ENCODE measurements at places on chromosomes 5 and 9.

- no peak for DNase-seq
These were observed 81.5 kb downstream of the WNK2 start for GRCh38 chr9:93265301-93265971.

GRCh38 chr9:116465576-116466270 is 221.4 kb upstream of the TRIM32 start:
- no peak for DNase-seq

DNA sequence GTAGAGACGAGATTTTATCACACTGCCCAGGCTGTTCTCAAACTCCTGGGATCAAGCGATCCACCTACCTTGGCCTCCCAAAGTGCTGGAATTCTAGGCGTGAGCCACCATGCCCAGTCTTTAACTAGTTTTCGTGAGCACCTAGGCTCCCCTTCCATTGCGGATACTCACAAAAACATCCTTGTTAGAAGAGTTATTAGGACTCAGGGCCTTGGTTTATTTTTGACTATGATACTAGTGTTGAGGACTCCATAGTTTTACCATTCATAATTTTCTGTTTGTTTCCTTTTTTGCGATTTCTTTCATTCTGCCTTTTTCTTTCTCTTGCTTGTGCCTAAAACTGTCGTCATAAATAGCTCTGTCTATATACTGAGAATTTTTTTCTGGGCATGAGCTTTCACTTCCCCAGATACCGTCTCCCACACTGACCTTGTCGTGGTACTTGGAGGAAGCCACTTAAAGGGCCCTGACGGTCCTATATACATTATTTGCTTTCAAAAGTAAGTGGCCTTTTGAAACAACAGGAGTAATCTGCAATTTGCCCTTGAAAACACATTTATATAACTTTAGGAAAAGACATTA is 5.2 kb downstream of the F2R start:
- no peak for DNase-seq

DNA sequence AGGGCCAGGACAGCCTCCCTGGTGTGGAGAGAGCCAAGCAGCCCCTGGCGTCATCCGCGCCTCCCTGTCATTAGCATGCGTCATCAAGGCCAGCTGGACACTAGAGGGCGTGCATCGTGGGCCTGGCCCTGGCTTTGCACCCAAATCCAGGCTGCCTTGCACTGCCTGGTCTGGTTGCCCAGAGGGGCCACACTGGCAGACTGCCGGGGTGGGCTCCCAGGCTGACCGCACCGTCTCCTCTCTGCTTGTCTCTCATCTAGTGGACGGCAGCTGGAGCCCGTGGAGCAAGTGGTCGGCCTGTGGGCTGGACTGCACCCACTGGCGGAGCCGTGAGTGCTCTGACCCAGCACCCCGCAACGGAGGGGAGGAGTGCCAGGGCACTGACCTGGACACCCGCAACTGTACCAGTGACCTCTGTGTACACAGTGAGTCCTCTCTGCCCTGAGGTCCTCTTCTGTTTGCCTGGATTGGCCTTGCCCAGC is 29.0 kb downstream of the HK3 start:
- DNase-seq, result peak; percentile 34

DNA sequence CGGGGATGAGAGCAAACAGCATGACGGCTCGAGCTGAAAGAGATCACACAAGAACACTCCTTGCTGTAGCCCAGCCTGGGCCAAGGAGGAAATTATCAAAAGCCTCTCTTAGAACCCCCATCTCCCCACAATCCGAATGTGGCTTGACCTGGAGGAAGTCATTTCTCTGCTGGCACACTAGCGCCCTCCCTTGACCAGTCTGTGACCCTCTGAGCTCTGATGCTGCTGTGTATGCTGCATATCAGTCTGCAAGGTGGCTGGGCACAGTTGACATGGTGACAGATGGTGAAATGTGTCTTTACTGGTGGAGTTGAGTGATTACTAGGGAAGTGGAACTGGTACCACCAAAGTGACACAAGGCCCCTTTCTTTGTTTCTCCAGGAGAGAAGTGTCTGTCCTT is 3.3 kb downstream of the SLC46A2 start:
- no peak for DNase-seq

DNA sequence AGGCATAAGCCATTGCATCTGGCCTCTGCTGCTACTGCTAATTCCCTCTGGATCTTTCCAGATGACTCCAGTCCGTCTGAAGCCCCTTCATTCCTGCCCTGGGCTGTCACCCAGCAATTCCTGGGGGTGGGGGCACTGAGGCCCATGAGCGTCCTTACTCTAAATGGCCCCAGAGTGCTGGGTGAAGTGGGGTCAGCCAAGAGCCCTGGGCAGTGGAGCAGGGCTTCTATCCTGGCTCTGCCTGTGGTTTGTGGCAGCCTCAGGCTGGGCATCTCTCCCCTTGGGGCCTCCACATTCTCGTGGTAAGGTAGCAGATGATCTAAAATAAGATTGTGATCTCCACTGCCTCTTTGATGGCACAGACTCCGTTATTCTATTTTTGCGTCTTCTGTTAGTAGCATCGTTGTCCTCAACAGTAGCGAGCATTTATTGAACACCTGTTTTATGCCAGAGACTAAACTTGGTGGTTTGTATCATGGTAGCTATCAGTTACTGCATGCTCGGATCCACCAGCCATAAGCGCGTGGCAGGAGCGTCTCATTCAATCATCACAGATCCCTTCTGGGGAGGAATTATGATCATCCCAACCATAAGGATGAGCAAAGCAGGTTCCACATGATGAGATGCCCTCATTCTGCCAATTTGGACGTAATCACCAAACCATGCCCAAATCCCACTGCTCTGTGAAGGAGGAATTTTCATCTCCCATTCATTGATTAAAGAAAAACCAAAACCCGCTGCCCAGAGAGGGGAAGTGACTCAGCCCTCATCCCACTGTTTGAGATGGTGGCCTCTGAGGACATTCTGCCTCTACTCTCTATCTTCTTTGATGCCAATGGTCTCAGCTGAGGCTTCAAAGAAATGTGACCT is 21.9 kb upstream of the DUSP1 start:
- DNase-seq, result no peak

- no peak for DNase-seq
These were observed 107.2 kb downstream of the UBE2R2 start for GRCh38 chr9:33923998-33924701.

DNA sequence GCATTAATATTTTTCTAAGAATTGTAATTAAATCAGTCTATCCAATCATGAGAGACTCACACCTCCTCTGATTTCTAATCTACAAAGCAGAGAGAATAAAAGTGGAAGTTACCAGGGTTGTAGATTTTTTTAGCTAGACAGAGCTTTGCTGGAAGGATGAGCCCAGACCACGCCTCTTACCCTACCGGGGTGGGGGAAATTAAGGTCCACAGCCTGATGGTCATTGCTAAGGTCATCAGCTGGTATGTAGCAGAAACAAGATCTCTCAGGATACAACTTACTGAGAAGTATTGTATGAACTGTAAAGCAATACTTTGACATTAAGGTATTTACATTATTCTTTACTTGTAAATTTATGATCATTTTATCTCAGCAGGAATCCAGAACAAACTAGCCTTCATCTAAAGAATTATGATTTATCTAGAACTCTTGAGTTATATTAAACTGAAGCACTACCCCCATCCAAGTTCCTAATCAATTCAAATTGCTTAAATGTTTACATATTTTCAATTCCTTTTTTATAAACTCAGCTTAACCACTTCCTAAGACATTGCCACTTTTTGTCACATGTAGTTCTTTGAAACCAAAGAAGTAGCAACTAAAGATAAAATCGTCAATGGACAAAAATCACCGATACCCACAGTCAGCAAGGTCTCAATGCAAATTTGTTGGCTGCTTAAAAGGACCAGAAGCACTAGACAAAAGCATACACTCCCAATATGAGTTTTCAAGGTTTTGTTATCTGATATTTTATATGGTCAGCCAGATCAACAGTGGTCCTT is 225.8 kb upstream of the DAPK1 start:
- DNase-seq, result peak; percentile 63

DNA sequence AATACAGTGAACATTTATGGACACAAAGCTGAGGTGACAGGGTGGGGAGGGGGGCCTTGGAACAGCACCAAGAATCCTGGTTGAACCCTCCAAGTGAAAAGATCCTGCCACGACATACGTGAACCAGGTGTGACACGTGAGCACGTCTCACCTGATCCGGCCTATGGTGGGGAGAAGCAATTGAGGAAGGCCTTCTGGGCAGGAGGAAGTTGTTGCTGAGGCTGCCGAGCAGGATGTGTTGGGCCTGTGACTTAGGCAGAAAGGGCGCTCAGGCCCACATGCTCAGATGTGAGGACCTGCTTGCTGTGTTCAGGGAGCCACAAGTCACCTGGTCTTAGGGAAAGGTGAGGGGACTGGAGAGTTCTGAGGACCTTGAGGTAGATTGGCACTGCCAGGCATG is 2.5 kb upstream of the MAPK9 start:
- DNase-seq, result no peak

DNA sequence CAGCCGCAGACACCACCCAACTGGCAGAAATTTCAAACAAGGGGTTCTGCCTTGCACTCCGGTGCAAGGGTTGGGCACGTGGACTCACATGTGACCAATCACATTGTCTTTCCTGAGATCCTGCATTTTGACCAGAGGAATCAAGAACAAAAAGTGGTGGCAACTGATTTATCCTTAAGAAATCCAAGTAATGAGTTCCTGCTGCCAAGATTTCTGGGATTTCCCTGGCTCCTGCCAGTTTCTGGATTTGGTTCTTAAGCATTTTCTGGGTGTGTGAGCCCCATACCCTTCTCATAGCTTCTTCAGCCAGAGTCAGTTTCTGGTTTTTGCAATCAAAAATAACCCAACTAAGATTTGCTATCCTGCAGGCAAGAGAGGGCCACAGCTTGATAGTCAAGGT is 17.4 kb upstream of the KCNIP1 start:
- no peak for DNase-seq

- no peak for DNase-seq
These were observed 38.3 kb downstream of the SAR1B start for GRCh38 chr5:134594336-134594735.

GRCh38 chr5:141512390-141512910 is 23.6 kb downstream of the PCDHGC5 start:
- peak; percentile 74 for DNase-seq

DNA sequence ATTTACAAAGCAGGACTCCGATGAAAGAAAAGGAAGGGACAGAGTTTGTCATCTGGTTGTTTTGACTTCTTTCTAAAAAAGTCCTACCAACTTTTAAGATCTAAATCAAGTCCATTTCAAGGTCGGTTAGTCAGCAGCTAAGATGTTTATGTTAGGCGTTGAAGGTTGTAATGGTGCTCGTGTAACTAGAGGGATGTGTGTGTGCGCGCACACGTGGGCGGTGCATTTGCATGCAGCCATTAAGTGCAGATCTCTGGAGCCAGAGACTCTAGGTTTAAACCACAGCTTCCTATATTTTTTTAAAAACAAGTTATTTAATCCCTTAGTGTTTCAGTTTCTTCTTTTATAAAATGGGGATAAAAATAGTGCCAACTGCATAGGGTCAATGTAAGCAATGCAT is 77.0 kb upstream of the SMIM32 start:
- no peak for DNase-seq

GRCh38 chr5:102139029-102139428 is 157.1 kb downstream of the SLCO4C1 start:
- DNase-seq, result no peak

GRCh38 chr5:150160448-150161081 is 4.9 kb upstream of the PDGFRB start:
- DNase-seq, result no peak

- DNase-seq, result peak; percentile 29
These were observed 112.7 kb downstream of the OSTF1 start for GRCh38 chr9:75200892-75201470.

DNA sequence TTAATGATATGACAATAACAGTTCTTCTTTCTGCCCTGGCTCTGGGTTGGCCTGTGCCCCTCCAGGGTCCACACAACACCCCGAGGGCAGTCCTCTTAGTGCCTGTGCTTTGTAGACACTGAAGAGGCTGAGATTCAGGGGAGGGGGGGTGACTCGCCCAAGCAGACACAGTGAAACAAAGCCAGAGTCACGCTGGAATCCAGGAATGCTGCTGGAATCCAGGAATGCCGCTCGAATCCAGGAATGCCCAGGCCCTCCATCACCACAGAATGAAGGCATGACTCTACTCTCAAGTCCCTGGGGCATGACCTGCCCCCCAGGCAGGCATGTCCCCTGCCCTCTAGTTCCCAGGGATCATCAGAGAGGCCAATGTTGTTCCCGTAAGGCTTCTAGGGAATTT is 73.1 kb downstream of the LRSAM1 start:
- DNase-seq, result peak; percentile 95

DNA sequence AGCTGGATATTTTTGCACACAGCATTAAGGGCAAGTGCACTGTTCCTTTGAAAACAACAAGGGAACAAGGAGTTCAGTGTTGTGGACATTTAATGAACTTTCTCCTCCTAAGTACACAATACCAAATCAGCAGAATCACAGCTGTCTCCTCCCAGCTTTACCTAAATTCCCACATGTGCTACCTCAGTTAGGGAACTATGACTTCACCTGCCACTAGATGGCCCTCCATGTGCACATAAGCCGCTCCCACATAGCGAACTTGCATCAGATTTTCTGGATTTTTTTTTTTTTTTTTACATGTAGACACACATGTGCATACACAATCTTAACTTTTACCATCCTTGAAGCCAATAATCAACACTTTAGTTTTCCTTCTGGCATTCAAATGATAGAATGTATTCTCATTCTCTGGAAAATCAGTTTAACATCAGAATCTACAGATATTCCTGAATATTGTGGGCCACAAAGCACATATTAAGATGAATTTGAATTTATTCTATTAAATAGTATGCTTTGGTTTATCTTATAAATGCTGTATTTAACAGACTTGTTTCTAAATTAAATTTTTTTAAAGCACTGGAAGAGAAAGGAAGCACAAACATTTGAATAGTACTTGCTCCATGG is 123.6 kb downstream of the PALM2AKAP2 start:
- peak; percentile 79 for DNase-seq

GRCh38 chr9:136464241-136464640 is 18.6 kb downstream of the SEC16A start:
- no peak for DNase-seq

GRCh38 chr9:96172797-96173196 is 129.2 kb downstream of the HSD17B3 start:
- no peak for DNase-seq

- DNase-seq, result no peak
These were observed 41.3 kb upstream of the ZSWIM6 start for GRCh38 chr5:61290791-61291210.

GRCh38 chr9:100449420-100449819 is 22.5 kb downstream of the MSANTD3 start:
- no peak for DNase-seq

DNA sequence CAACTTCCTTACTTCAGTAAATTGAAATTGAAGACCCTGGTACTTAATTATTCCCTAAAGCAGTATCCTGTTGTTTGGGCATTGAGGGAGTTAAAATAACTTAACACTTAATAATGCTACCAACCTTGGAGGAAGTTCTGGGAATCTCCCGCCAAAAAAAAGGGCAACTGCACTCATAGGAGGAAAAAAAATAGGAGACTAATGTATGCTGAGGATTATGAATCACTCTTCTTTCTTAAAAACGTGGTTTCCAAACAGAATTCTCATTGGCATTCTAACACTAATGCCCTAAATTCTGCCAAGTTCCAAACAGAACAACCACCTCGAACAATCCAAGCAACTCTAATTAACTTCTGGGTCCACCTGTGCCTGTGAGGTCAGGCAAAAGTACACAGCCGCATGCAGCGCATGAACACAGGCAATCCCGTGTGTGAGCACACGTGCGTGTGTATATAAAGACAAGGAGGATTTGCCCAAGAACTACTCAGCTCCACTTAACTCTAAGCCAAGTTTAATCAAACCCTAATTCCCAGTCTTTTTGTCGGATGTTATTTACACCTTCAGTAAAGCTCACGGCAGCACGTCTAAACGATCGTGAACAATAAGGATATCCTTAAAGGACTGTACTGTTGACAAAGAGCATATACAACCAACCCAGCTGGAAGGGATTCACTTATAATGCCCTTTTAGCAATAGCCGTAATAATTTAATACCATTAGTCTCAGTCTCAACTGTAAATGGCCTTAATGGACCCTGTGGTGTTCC is 78.4 kb downstream of the EBF1 start:
- peak; percentile 25 for DNase-seq
